CD4-positive, CD25-positive, alpha-beta regulatory T cell (primary cell): ENCODE measurements at places on chromosomes 7 and 10. TPM values are rescaled to one million over a fixed set of nuclear protein-coding genes. Genes with fewer than 3 reads are reported as not detected.

The INSYN2A gene
- polyA plus RNA-seq: not detected

The PLXNA4 gene
- polyA plus RNA-seq: not detected

The AKR1C2 gene
- not detected for polyA plus RNA-seq

The CRPPA gene
- polyA plus RNA-seq: 0.12 TPM

The ELAPOR2 gene
- 5.5 TPM for polyA plus RNA-seq

The HKDC1 gene
- polyA plus RNA-seq: 4.3 TPM

The VAX1 gene
- polyA plus RNA-seq: not detected

The CFTR gene
- not detected for polyA plus RNA-seq

The MACROH2A2 gene
- 3.2 TPM for polyA plus RNA-seq

The GTPBP10 gene
- 37.3 TPM for polyA plus RNA-seq

The TUBAL3 gene
- polyA plus RNA-seq: not detected
